ENCODE measurements at places on chromosomes 5 and 9.

- DNase-seq, result no peak
Measured at GRCh38 chr9:77495834-77496671, 152.1 kb downstream of the GNA14 start.

- DNase-seq, result peak; percentile 9
Measured at GRCh38 chr9:8186560-8186959, 387.0 kb upstream of the DMAC1 start.

DNA sequence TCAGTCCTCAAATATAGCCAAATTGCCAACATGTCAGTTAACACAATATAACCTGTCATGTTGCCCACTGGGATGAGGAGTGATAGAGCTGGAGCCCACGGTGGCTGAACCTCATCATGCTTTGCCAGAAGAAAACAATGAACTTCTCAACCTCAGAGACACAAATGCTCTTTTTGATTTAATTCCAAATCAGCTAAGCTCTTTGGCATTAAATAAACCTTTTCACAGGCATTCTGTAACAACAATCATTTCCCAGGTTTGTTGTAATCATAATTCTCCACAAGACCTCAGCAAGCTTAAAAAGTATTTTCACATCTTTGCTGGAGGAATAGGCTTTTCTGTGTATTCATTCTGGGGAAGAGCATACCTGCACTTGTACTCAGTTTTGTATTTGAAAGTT is 830.9 kb downstream of the MAT2B start:
- no peak for DNase-seq

DNA sequence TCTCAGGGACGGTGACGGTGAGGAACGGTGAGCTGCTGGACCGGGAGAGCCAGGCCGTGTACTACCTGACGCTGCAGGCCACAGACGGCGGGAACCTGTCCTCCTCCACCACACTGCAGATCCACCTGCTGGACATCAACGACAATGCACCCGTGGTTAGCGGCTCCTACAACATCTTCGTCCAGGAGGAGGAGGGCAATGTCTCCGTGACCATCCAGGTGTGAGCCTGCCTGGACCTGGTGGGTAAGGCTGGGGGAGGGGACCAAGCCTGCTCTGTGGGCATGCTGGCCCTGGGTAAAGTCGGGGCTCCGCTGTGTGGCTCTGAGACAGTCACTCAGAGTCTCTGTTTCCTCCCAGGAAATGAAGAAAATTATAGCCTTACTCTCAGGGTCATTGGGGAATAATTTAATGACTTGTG is 29.3 kb downstream of the CDHR2 start:
- peak; percentile 65 for DNase-seq

GRCh38 chr9:27385606-27386322 is 88.8 kb upstream of the EQTN start:
- no peak for DNase-seq

DNA sequence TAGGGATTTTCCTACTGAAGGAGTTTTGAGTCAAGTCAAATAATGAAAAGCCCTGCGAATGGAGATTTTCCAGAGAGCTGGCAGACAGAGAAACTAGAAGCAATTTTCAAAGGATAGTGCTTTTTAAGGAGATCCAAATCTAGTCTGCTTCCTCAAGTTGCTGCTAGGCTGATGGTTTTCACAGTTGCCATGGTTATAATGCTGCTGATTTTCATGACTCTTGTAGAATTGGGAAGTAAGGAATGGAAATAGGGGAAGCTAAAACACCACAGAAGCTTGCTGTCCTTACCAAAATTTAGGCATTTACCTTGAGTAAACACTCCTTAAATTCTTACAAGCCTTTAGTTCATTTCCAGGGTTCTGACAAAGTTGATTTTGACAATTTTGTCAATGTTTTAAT is 30.1 kb upstream of the HAPLN1 start:
- DNase-seq, result no peak

- no peak for DNase-seq
Measured at GRCh38 chr5:114223866-114224265, 138.0 kb upstream of the KCNN2 start.

DNA sequence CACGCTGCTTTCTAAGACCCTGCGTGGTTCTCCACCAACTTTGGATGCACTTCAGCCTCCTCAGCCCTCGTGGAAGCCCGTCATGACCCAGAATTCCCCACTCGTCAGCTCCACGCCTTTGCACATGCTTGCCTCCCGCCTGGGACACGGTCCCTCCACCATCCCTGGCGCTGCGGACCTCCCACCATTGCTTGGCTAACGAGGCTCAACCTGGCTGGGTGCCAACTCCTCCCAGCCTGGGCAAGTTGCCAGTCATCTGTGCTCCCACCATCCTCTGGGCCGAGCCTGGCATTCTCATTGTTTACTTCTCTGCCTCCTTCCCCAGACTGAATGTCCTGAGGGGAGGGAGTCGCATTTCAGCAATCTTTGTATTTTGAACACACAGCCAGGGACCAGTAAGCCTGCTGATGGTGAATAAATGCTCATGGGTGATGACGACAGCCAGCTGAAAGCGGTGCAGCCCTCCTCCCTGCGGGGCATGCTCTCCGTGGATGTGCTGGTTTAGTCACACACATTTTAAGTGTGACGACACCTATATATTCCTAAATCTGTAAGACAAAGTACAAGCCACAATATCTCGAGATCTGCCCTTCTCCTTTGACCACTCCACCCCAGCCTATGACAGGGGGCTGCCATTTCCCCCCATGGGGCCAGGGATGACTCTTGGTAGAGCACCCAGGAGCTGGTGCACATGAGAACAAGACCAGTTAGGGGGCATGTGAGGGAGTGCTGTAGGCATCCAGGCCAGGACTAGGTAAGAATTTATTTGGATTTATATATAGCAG is 37.6 kb downstream of the ANKRD33B start:
- peak; percentile 25 for DNase-seq

- DNase-seq, result no peak
Measured at GRCh38 chr9:2593744-2594143, 27.8 kb upstream of the VLDLR start.

DNA sequence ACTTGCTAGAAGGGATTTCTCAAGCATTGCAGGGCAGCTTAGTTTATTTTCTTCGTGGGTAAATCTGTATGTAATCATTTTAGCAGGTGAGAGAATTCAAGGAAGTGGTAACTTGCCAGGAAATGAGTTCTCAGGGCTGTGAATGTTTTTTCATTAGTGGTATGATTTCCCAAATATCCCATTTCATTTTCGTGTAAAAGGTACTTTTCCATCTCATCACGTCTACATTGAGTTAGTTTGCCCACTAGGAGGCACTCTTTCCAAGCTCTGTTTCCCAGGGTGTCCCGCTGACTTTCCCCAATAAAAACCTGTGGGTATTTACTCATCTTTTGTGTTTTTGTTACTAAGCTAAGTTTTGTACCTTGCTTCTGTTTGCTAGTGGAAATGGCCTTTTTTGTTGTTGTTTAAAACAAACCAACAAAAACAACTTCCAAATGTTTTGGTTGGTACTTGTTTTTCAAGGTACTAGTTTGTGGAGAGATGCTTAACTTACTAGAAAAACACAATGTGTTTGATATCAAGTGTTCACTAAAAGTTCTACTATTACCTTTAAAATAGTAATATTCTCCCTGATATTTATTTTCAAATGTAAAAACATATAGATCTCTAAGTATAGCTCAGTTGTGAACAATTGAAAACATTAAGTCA is 373.6 kb downstream of the ADGRV1 start:
- DNase-seq, result peak; percentile 37

DNA sequence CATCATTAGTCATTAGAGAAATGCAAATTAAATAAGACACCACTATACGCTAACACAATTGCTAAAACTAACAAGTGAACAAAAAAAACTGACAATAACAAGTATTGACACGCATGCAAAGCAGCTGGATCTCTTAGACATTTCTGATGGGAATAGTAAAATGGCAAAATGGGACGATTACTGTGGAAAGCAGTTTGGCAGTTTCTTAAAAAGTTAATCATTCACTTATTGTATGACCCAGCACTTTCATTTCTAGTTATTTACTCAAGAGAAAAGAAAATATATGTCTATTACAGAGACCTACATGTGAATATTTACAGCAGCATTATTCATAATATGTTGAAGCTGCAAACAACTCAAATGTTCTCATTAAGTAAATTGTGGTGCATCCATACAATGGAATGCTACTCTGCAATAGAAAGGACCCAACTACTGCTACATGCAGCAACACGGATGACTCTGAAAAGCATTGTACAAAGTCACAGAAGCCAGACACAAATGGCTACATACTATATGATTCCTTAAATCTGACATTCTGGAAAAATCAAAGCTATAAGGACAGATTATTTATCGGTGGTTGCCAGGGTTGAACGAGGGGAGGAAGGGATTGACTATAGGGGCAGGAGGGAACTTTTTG is 96.8 kb upstream of the ITGA2 start:
- DNase-seq, result no peak

GRCh38 chr9:129762985-129763926 is 10.4 kb upstream of the PTGES start:
- DNase-seq, result no peak

GRCh38 chr5:134511796-134512660 is 13.4 kb upstream of the JADE2 start:
- DNase-seq, result no peak

DNA sequence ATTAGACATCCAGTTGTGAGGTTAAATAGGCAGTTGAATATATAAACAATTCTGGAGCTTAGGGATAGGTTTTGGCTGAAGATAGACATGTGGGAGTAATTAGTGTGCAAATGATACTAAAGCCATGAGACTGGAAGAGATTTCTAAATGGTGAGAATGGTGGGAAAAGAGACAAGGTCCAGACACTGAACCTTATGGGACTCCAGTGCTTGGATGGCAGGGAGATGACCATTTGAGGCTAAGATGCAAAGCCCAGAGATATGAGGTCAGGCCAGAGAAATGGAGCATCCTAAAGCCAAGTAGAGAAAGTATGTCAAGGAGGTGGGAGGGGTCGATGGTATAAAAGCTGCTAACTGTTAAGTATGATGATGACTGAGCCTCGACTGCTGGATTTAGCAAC is 115.6 kb downstream of the SEMA5A start:
- no peak for DNase-seq

GRCh38 chr5:131394128-131394527 is 130.3 kb downstream of the CDC42SE2 start:
- DNase-seq, result peak; percentile 69
